Substantia nigra (tissue), 51 donors: ENCODE measurements at places on chromosomes 4 and X.

- DNase-seq: no peak
Observed at GRCh38 chr4:17492058-17492741, 19.7 kb downstream of the QDPR start.

GRCh38 chr4:189792924-189793618 lies 147.6 kb upstream of the FRG1 start:
- peak; percentile 20 for DNase-seq

DNA sequence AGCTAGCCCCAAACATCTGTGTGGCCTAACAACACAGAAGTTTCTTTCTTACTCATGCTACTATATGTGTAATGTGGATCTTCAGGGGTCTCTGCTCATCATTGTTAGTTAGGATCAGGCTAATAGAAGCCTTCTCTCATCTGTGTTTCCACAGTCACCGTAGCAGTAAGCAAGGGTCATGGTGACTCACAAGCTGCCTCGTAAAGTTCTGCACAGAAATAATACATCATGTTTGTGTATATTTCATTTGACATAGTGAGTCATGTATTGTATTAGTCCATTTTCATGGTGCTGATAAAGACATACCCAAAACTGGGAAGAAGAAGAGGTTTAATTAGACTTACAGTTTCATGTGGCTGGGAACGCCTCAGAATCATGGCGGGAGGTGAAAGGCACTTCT lies 38.7 kb downstream of the SLC4A4 start:
- DNase-seq: no peak

DNA sequence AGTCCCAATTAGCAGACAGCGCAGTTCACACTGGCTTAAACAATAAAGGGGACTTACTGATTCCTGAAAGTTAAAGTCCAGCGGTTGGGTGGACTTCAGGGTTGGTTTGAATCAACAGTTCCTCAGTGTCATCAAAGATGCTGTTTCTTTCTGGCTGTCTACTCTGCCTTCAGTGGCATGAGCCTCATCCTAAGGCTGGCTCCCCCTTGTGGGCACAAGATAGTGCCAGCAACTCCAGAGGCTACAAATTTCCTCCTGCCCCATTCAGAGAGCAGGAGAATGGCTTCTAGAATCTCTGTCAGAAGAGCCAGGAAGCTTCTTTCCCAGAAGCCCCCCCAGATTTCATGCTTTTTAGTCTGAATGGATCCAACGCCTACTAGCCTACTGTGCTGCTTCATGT lies 82.4 kb upstream of the MTM1 start:
- peak; percentile 7 for DNase-seq

DNA sequence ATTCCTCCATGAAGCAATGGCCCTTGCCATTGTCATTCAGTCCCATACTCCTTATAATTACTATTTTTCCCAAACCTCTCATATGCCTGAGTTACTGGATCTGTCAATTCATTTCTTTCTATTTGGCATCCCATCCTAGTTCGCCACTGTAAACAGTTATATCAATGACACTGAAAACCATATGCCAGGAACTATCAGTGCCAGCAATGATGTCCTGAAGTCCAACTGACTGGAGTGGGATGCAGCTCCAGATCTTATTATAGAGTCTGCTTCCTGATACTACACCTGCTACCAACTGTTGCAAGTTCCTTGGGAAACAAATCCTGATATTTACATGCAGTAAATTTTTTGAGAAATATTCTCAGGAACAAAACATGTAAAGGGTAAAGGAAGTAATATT lies 27.0 kb upstream of the BANK1 start:
- peak; percentile 10 for DNase-seq

GRCh38 chr4:6942238-6942800 lies 32.7 kb downstream of the TBC1D14 start:
- DNase-seq: no peak

GRCh38 chrX:13476384-13476783 lies 93.0 kb upstream of the EGFL6 start:
- DNase-seq: no peak

DNA sequence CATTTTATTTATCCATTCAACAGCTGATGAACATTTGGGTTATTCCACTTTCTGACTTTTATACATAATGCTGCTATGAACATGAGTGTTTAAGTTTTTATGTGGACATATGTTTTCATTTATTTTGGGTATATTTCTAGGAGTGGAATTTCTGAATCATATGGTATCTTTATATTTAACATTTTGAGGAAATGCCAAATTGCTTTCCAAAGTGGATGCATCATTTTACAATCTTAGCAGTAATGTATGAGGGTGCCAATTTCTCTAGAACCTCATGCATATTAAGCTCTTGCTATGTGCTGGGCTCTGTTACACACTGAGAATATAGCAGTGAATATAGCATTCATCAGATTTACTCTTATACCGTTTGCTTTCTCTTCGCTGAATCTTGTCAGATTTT lies 983.7 kb downstream of the STIM2 start:
- no peak for DNase-seq

DNA sequence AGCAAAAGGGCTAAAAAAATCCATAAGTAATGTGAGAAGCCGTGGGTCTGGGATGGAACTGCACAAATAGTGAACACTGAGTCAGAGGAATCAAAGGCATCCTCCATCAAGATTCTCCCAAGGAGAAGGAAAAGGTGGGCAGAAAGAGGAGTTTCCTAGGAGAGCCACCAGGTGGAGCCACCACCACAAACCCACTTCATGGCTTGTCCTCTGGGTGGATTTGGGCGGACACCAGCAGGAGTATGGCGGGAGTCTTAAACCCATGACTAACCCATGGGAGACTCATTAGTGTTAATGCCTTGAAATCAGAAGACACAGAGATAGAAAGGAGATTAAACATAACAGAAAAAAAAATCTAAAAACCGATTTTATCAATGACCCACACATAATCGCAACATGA lies 147.7 kb downstream of the SH3KBP1 start:
- DNase-seq: peak; percentile 35

DNA sequence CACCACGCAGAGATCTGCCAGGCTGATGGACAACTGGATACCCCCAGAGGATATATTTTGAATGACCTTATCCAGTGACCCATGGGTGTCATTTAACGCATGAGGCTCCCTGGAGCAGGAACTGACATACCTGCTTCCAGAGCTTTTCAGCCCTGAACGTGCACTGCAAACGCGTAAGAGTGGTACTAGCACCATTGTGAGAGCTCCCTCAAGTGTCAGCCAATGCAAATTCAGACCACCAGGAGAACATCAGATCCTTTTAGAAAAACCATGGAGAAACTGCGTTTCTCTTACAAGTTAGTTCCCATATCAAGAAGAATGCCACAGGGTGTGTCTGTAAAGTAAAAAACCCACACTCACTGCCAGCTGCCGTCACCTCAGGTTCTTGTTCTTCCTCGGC lies 7.3 kb downstream of the TREX2 start:
- no peak for DNase-seq

DNA sequence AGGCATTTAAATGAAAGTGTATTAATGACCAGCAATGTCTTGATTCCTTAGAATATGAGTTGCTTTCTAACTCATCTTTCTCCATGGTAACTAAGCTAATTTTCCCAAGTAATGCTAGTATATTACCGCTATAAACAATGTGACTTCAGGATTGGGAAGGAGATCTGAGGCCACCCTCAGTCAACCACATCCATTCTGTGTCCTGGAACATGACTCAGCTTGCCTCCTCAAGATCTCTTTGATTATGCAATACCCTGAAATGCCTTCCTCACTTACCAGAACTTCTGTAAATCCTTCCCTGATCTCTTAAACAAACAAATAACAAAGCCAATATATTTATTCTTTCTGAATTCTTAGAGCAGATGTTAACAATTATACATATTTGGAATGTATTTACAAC lies 1495.5 kb downstream of the PCDH18 start:
- DNase-seq: no peak

DNA sequence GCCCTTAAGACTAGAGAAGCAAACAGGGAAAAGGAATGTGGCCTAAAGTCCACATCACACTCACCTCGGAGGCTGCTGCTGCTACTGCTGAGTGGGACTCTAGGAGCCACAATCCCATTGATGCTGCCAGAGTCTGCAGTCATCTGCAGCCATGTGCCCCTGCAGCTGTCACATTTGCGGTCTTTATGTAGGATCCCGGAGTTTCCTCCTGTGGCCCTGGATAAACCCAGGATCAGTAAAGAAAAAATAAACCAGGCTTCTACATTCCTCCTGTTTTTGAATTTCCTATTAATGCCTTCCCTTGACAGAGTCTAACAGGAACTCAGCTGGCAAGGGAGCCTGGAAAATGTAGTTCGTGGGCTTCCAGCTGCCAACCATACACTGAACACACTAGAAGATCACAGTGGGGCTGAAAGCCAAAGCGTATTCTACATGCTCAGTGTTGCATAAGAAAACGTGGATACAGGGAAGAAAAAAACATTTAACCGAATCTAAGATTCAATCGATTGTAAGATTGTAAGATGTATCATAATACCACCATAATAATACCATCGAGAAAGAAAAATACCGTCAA lies 10.3 kb upstream of the PHEX start:
- no peak for DNase-seq

DNA sequence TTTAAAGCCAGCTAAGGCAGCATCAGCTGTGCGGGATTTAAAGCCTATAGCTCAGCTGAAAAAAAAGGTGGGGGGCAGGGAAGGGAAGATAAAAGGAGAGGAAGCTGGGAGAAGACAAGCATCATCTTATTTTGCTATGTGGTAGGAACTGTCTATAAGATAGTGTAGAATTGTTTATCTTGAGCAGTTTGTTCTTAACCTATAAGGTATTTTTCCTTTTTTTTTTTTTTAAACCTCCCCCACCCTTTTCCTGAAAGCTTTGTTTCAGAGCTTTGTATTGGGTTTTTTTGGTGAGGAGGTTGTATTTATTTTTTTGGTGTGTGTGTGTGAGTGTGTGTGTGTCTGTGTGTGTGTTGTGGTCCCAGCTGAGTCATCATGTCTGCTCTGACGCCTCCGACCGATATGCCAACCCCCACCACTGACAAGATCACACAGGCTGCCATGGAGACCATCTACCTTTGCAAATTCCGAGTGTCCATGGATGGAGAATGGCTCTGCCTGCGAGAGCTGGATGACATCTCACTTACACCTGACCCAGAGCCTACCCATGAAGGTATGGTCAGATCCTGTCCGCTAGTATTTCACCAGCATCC lies 531 bp downstream of the RUFY3 start:
- no peak for DNase-seq

GRCh38 chr4:6731318-6731675 lies 15.3 kb downstream of the BLOC1S4 start:
- no peak for DNase-seq

DNA sequence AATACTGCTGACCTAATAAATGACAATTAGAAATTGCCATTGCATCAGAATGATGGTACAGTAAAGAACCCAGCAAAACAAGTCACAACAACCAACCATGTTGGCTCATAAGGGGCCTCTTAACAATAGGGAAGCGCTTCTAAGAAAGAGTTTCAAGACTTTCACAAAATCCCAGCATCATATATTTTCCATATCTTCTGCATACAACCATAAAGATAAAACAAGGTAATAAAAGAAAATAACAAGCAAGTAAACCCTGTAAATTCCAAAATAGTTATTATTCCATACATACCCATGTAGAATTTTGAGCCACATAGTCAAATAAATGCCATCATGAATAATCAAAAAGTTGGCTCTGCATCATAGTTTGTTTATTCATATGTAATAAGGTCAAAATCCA lies 8.2 kb downstream of the SLC10A7 start:
- no peak for DNase-seq

GRCh38 chr4:77538574-77539157 lies 67.0 kb upstream of the CXCL13 start:
- DNase-seq: no peak

- DNase-seq: no peak
Observed at GRCh38 chrX:70029863-70030262, 19.9 kb downstream of the AWAT2 start.

- DNase-seq: no peak
Observed at GRCh38 chr4:81440949-81441348, 30.8 kb downstream of the RASGEF1B start.

GRCh38 chrX:23938690-23939089 lies 30.9 kb downstream of the CXorf58 start:
- no peak for DNase-seq

DNA sequence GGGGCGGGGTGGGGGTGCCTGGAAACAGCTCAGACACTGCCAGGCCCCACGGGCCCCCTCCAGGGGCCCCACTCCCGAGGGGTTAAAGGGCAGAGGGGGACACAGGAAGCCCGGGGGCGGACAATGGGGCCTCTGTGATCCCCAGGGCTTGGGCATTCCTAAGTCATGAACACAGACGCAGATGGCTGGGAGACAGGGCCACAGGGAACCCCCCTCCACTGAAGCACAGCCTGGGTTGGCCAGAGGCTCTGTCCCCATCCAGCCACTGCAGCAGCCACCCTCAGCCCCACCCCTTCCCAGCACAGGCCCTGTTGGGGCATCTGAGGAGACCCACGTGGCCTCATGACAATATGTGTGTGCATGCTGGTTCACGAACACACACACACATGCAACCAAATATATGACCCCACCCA lies 3.9 kb downstream of the L1CAM start:
- DNase-seq: no peak

DNA sequence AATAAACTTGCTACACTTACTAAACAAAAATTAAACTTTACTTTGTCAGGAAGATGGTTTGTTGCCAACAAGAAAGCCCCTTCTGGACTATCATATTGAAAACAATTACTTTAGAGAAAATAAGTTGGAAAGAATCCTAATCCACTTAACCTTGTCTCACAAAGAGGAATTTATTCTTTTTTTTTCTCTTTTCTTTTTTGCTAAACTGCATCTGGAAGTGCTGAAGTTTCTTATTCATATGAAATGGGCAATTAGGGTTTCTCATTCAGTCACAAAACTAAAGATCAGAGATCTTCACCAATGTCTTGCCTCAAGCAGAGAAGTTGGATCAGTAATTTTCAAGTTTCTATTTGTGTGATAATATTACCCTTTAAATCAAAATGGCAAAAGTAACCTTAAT lies 234.9 kb upstream of the AMOT start:
- no peak for DNase-seq

GRCh38 chrX:96909291-96909690 lies 25.6 kb downstream of the RPA4 start:
- no peak for DNase-seq

GRCh38 chr4:152587127-152587526 lies 51.2 kb upstream of the FBXW7 start:
- DNase-seq: no peak

DNA sequence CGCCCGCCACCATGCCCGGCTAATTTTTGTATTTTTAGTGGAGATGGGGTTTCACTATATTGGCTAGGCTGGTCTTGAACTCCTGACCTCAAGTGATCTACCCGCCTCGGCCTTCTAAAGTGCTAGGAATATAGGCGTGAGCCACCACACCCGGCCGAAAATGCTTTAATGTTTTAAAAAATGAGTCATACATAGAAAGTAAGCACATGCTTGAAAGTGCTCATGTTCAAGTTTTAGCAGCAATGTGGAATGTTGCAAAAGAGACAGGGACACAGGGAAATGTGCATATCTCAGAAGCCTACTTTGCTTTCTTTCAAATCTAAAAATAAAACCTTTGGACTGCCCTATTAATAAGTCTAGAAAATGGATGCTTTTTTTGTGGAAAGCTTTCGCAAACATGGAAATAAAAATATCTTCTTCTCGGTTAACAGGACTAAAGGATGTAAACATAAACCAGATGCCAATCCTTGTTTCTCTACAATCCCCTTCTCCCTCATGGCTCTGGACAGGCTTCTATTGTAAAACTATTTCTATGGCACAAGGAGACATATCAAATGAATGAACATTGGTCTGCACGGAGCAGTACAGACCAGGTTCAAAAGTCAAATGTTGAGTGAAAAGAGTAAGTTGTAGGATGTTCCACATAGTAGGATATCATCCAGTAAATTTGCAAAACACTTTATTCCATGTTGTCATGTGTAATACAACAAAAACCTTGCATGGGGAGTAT lies 15.0 kb downstream of the MECP2 start:
- DNase-seq: no peak

- DNase-seq: no peak
Observed at GRCh38 chrX:139890991-139891700, 41.7 kb downstream of the ATP11C start.
